ENCODE measurements at places on chromosomes 7 and 10.

GRCh38 chr7:133059263-133059662, 22.6 kb downstream of the CHCHD3 start:
- DNase-seq = no peak

DNA sequence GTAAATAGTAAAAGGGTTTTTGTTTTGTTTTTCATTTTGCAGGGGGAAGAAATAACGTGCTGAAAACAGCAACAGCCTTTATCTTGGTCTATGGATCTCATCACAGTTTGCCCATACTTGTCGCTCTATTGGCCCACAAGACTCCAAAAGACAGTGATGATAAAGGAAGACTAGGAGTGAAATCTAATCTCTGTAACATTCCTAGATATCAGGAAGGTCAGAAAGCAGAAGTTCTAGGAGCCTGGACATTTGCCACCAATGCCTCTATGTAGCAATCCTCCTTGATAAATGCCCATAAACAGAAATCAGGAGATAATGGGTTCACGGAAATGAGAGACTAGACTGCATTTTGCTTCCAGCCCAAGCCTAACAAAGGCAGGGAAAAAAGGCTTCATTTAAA, 8.9 kb downstream of the CUBN start:
- DNase-seq = no peak

GRCh38 chr10:14124941-14125340, 205.8 kb downstream of the FRMD4A start:
- no peak for DNase-seq

GRCh38 chr10:52092390-52092789, 221.7 kb upstream of the DKK1 start:
- no peak for DNase-seq

GRCh38 chr7:101112233-101112632, 14.7 kb upstream of the SERPINE1 start:
- no peak for DNase-seq

DNA sequence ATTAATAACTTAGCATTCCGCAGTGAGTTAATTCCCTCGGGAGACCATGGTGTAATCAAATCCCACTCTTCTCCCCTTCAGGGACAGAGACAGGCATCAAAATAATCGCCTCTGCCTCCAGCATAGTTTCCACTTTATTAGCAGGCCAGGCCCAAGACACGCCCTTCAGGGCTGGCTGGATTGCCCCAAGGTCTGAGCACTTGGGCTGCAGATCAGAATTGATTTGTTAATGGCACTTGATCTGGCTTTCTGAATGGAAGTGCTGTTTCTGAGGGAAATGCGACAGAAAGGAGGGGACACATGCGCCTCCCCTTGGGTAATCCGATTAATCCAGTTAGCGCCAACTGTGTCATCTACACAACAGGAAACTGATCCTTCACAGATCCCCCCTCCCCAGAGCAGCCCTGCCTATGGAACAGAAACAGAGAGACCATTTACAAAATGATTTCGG, 15.6 kb downstream of the CHAT start:
- no peak for DNase-seq

- DNase-seq = no peak
Observed at GRCh38 chr10:48472501-48473069, 132.3 kb downstream of the ARHGAP22 start.

DNA sequence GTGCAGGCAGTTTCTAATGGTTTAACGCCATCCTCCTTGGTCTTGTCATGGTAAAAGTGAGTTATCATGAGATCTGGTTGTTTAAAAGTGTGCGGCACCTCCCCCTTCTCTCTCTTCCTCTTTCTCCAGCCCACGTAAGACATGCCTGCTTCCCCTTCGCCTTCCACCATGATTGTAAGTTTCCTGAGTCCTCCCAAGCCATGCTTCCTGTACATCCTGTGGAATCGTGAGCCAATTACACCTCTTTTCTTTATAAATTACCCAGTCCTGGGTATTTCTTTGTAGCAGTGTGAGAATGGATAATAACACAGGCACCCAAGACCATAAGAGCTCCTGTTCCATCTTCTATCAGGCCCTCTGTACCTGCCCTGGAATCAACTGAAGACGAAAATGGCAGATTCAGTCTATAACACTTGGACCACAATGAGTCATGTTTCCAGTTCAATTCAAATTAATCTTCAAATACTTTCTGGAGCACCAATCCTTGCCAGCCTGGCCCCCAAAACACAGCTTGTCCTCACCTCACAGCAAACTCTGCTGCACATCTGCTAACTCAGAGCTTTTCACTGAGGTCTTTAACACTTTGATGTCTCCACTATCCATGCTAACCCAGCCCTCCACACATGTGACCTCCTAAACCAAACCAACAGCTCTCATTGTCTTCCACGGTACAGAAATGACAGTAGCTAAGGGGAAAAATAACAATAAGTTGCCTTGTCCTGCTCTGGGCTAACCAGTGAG, 73.2 kb downstream of the SFMBT2 start:
- no peak for DNase-seq

- no peak for DNase-seq
Observed at GRCh38 chr7:156050636-156051569, 238.6 kb upstream of the SHH start.

DNA sequence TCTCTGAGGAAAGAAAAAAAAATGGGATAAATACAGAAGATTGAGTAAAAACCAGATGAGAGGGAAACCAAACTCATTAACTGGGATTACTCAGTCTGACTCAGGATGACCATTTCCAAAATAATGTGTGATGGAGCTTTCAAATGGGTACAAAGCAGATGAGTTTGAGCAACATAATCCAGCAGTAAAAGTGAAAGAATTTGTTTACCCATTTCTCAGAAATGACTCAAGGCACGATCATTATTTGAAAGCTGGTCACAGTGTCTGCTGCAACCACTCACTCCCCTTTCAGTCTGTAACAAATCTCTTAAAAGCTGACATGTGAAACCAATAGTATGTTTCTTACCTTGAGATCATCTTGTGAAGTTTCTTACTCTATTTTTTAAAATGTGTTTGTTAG, 104.7 kb upstream of the KLF14 start:
- DNase-seq = no peak

GRCh38 chr7:24656608-24657007, 83.4 kb downstream of the PALS2 start:
- no peak for DNase-seq

- DNase-seq = no peak
Observed at GRCh38 chr7:1567049-1567771, 2.6 kb downstream of the PSMG3 start.

- DNase-seq = no peak
Observed at GRCh38 chr10:116300542-116300941, 23.7 kb upstream of the CCDC172 start.

- peak; percentile 11 for DNase-seq
Observed at GRCh38 chr10:77799352-77799751, 127.2 kb downstream of the DLG5 start.

DNA sequence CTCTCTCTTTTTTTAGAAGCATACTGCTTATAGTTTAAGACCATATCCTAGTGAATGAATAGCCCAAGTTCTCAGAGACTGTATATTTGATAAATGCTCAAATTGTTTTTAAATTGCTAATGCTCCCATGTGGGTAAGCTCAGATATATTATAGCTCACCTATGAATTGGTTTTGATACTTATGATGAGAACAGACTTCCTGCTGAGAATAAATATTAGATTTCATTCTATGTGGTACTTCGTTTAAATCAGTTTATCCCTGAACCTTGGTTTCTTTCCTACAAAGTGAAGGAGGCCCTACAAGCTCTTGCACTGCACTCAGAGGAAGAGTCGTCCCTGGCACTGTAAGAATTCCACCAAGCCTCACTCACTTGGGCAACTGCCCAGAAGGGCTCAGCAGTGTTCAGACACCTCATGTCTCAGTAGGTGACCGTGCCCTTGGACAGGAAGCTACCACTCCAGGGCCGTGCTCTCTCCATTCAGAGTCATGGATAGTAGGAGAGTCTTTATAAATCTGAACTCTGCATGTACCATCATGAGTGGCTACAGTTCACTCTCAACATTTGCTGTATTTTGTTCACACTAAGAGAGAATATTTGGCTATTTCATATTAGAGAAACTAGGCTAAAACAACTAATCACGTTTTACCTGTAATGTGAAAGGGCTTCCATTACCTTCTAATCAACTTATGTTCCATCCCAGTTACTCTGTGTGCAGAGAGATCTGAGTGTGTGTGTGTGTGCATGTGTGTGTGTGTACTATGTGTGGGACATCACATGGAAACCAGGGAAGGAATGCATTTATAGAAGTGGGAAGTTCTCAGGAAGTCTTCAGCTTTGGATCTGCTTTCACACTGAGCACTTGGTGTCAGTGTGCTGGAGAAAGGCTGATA, 93.8 kb downstream of the PTPRE start:
- DNase-seq = no peak

- no peak for DNase-seq
Observed at GRCh38 chr7:88647825-88648224, 111.7 kb upstream of the ZNF804B start.

DNA sequence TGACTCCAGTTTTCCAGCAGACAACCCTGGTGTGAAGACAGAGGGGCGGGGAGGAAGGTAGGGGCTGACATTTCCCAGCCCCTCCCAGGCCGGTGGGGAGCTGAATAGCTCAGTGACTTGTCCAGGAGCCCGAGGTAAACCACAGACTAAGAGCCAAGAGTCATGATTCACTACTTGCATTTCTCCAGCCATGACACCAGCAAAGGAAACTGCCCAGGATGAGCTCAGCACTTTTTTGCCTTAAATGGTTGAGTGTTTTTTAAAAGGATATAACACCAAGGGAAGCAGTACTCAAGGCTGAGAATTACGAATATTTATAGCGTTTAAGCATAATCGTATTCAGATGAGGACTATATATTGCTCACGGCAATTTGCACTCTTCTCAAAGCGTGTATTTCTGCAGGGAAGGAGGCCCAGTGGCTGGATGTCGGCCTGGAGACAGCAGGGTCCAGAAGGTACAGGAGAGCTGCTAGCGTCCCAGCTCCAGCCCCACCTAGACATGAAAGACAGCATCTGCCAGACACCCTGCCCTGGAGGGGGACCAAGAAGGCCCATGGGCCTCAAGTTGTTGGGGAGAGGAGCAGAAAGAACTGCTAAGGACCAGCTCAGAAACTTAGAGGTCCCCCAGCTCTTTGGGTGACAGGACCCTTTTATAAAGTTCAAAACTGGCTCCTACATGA, 141.4 kb downstream of the GRID1 start:
- no peak for DNase-seq

DNA sequence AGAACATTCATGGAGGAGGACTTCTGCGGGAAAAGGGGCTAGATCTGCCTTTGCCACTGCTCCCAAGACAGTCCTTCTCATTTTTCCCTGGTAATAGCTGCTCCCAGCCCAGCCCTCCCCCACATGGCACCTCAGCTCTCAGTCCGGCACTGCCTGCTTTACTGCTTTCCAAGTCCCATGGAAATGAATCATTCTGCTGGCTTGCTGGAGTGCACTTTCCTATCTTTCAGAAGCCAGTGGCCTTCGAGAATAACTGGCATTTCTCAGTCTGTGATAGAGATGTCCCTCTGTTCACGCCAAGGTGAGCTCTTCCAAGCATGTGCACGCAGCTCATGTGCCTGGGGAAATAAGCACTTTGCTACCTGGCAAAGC, 61.4 kb downstream of the SYPL1 start:
- no peak for DNase-seq

GRCh38 chr7:46143949-46144917, 223.2 kb upstream of the IGFBP3 start:
- DNase-seq = no peak

GRCh38 chr7:39911167-39911566, 38.9 kb upstream of the CDK13 start:
- DNase-seq = no peak

GRCh38 chr7:25901658-25902057, 250.3 kb upstream of the NFE2L3 start:
- DNase-seq = no peak

GRCh38 chr10:91552274-91553095, 80.4 kb downstream of the PPP1R3C start:
- DNase-seq = no peak

GRCh38 chr7:45192621-45193041, 35.0 kb downstream of the RAMP3 start:
- DNase-seq = no peak

DNA sequence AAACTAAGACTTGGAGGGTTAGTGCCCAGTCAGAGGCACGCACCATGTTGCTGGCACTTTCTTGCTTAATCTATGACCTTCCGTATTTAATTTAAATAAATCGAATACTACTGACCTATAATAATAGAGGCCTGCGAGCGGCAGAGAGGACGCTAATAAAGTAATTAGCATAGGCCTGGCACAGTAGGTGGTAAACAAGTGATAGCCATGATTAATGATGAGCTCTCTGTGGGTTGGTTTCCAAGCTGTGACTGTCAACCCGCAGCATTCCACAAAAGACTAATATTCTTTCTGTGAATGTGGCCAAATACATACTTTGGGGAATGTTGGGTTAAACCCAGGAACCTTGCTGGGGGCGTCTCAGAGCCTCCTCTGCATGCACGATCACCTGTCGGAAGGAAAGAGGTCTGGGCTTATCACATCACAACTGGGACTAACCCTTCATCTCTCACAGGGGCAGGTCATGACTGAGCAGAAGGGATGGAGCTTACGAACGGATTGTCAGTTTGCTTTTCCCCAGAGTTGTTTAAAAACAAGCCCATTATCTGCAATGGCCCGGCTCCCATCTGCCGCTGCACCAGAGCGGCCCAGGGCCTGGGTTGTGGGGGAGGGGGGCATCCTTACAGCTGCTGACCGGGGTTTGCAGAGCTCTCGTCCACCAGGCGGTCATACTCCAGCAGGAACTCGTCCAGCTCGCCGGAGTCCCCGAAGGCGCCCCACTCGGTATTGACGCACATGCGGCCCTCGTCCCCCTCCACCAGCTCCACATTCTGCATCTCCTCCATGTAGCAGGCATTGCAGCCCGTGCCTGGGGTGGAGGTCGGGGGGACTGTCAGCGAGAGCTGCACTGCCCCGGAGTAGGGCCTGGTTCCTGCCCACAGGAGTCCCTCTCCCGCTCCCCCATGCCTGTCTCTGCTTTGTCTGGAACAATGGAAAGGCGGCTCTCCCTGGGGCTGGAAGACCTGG, 6.2 kb upstream of the MYL7 start:
- no peak for DNase-seq

GRCh38 chr10:34775044-34775637, 40.0 kb downstream of the PARD3 start:
- no peak for DNase-seq

- DNase-seq = no peak
Observed at GRCh38 chr10:13425397-13425796, 77.3 kb upstream of the SEPHS1 start.

- DNase-seq = no peak
Observed at GRCh38 chr7:99393355-99394187, 14.8 kb downstream of the PDAP1 start.

- no peak for DNase-seq
Observed at GRCh38 chr7:12684733-12685132, 2.7 kb upstream of the ARL4A start.

- no peak for DNase-seq
Observed at GRCh38 chr10:15821046-15821683, 39.1 kb downstream of the MINDY3 start.

DNA sequence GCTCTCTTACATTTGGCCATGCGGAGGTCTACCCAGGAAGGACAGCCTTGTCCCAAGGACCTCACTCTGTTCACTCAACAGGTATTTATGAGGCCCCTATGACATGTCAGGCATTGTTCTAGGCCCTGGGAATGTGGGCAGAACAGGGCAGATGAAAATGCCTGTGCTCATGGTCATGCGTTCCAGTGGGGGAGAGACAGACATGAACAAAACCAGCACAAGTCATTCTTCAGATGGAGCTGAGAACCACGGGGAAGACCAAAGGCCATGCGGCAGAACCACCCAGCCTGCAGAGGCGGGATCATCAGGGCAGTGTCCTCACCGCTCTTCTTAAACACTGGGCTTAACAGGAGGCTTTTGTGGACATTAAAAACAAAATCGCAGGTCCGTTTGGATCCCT, 636.1 kb downstream of the SDK1 start:
- DNase-seq = no peak
